ENCODE measurements at places on chromosomes 2 and 18.

DNA sequence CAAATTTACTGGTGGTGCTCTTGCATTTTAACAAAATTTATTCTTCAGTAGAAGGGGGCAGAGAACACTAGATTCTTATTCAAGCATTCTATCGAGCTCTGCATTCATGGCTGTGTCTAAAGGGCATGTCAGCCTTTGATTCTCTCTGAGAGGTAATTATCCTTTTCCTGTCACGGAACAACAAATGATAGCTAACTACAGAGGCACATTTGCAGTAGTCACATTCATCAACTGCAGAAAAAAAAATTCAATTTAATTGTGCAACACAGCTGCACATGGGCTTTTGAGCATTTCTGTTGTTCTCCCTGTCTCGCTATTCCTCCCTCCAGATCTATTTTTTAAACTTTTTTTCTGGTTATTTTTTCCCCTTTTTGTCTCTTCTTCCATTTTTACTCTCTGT is 13.0 kb upstream of the DLX1 start:
- no peak for DNase-seq

DNA sequence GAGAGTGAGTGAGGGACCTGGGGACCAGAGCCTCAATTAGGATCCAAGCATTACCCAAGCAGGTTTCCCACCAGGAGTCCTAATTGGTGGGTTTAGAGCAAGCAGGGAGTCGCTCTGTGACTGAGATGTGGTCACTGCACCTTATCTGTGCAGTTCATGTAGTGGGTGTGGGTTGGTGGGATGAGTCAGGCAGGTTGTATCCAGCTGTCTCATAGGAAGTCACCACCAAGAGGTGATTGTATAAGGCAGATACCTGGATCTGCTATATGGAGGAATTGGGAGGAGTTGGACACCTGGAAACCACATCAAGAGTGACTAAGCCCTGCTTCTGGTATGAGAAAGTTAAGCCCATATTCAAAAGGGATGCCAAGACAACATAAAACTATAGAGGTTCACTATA is 106.8 kb downstream of the ARHGAP28 start:
- DNase-seq: no peak

DNA sequence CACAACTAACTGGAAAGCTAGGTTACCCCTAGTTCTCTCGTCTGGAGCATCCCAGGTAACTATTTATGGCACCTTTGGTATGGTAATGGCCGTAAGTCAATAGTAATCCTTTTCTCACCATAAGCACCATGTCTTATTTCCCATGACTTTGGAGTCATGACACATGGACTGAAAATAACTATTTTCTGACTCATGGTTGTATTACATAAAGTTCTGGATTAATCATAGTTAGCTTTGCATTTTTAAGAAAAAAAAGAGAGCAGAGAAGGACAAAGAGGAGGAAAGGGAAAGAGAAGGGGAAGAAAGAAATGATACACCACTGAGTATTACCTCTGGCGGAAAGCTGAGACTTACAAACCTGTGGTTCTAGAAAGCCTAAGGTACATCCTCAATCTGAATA is 99.3 kb downstream of the BIN1 start:
- DNase-seq: peak; percentile 36

- no peak for DNase-seq
These were observed 90.5 kb downstream of the PMAIP1 start for GRCh38 chr18:59990121-59990823.

GRCh38 chr2:27664154-27664574 is 475 bp downstream of the SLC4A1AP start:
- DNase-seq: no peak

GRCh38 chr2:113148606-113149552 is 21.5 kb downstream of the IL1RN start:
- no peak for DNase-seq

GRCh38 chr2:204340511-204340910 is 204.8 kb upstream of the PARD3B start:
- DNase-seq: no peak

- DNase-seq: no peak
These were observed 42.1 kb upstream of the REL start for GRCh38 chr2:60839126-60839813.

DNA sequence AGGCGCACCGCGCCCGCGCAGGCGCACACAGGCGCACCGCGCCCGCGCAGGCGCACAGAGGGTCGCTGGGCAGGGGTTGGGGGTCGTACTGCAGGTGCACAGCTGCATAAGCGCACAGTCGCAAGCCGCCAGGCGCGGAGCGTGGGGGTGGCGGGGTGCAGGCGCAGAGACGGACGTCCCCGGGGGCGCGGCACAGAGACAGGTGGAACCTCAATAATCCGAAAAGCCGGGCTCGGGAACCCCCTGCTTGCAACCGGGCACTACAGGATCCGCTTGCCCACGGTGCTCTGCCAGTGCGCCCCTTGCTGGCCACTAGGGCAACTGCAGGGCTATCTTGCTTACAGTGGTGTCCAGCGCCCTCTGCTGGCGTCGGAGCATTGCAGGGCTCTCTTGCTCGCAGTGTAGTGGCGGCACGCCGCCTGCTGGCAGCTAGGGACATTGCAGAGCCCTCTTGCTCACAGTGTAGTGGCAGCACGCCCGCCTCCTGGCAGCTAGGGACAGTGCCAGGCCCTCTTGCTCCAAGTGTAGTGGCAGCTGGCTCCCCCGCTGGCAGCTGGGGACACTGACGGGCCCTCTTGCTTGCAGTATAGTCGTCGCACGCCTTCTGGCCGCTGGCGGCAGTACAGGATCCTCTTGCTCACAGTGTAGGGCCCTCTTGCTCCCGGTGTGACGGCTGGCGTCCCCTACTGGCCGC is 34.9 kb downstream of the FAM110C start:
- no peak for DNase-seq

GRCh38 chr2:10283106-10284062 is 19.3 kb upstream of the HPCAL1 start:
- DNase-seq: peak; percentile 65

DNA sequence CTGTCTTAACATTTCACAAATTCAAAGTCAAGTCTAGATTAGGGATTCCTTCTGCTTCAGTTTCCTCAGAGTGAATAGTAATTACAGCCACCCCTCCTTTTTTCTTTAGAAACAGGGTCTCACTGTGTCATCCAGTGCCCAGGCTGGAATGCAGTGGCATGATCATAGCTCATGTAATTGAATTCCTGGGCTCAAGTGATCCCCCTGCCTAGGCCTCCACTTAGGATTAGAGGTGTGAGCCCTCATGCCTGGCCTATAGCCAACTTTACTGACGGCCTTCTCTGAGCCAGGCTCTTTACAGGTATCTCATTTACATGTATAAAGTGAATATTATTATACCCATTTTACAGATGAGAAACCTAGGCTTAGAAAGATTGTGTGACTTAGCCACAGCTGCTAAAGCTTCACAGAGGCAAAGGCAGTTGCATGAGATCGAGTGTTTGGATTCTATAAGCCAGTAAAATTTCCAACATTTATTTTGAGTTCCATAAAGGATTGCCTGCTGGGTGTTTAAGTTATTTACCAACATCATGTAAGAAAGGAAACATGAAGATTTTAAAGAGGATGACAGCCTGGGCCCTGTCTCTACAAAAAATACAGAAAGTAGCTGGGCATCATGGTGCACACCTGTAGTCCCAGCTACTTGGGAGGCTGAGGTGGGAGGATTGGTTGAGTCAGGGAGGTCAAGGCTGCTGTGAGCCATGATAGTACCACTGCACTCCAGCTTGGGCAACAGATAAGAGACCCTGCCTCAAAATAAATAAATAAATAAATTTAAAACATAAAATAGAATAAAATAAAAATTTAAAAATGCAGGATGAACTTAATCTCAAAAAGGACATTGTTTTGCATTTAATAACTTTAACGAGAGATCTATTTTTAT is 1.8 kb downstream of the ENOSF1 start:
- DNase-seq: no peak

- DNase-seq: no peak
These were observed 34.3 kb downstream of the DARS1 start for GRCh38 chr2:135951041-135951583.

DNA sequence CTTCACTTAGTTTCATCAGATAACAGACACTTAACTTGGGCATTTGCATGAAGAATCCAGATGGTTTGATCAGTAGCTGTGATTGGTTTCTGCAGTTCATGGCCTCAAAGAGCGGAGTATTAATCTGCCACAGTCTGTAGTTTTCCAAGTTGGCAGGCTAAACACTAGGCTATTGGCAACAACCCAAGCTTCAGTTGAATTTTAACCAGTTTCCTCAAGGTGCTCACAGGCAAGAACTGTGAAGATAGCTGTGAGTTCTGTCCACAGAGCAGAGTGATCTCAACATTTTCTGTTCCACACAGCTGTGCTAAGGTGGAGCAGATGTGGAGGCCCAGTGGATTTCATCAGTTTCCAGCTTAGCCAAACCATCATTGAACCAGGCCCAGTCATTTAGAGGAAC is 469.5 kb upstream of the LINC00305 start:
- no peak for DNase-seq

DNA sequence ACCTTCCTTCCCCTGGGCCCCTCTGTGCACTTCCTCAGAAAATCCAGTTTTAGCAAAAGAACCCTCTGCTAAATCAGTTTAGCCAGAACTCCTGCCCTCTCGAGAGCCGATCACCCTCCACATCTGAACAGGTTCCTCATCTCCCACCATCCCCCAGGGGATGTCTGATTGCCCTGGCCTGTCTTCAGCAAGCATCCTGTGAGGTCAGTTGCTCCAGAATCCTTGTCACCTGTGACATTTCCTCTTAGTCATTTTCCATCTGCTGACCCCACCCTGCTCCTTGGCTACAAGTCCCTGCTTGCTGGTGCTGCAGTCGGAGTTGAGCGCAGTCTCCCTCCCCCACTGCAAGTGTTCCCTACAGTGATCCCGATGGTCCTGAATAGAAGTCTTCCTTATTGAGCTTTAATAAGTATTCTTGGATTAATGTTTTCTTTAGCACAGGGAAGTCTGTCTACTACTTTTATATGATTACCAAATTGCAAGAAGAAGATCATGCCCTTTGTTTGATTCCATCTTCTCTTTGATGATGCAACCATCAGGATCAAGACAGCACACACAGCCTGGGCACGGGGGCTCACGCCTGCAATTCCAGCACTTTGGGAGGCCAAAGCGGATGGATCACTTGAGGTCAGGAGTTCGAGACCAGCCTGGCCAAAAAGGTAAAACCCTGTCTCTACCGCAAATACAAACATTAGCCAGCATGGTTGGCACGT is 30.9 kb upstream of the UBE2F start:
- DNase-seq: no peak

- no peak for DNase-seq
These were observed 454.7 kb upstream of the SLC39A10 start for GRCh38 chr2:195202163-195202845.

DNA sequence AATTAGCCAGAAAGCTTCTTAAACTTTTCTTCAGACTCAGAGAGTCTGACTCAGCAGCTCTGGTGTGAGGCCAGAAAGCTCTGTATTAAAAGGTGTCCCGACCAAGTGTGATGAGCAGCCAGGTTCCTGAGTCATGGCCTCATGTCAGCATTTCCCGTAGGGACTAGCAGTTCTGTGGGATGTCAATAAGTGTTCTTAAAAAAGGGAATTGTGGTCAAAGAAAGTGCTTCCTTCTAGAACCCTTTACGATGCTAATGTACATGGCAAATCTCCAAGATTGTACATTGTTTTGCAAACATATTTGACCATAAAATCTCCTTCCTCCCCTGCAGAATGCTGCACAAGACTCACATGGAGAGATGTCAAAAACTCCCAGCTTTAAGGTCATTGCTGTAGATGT is 80.1 kb downstream of the PLA2R1 start:
- peak; percentile 71 for DNase-seq

- no peak for DNase-seq
These were observed 25.7 kb downstream of the UPP2 start for GRCh38 chr2:158127380-158127804.

DNA sequence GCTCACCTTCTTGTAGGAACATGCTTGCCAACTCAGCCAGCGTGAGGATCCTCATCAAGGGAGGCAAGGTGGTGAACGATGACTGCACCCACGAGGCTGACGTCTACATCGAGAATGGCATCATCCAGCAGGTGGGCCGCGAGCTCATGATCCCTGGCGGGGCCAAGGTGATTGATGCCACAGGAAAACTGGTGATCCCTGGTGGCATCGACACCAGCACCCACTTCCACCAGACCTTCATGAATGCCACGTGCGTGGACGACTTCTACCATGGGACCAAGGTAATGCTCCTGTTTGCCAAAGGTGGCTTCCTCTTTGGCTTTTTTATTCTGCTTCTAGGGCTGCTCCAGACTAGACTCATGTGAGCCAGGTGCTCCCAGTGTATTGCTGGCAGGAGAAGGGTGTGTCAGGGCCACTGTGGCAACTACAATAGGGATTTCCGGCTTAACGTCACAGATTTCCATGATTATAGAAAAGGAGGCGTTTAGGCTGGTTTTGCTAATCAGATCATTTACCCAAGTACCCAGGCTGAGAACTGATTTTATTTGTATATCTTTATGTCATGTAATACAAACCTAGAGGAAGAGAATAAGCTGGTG is 50.6 kb downstream of the DPYSL5 start:
- no peak for DNase-seq

DNA sequence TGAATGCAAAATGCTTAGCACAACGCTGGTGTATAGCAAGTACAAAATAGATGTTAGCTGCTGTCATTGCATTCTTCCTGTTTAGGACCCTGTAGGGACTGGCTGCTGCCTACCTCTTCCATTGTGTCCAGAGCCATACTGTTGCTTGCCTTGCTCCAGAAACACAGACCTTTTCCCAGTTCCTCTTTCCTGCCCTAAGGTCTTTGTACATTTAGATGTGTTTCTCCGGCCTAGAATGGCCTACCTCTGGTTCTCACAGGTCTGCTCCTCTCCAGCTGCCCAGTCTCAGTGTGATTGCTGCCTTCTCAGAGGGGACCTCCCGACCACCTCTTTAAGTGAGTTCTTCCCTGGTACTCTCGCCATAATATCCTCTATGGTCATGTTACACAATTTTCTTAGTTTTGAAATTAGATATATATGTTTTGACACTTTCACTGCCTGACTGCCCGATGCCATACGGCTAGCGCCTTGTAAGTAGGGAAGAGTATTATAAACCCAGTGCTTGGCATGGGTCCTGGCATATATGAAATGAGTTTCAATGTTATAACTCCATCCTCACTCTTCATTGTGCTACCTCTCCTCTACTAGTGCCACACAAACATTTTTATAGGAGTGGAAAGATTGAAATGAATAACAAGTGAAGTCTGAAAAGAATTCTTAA is 48.3 kb downstream of the RFTN2 start:
- DNase-seq: no peak

DNA sequence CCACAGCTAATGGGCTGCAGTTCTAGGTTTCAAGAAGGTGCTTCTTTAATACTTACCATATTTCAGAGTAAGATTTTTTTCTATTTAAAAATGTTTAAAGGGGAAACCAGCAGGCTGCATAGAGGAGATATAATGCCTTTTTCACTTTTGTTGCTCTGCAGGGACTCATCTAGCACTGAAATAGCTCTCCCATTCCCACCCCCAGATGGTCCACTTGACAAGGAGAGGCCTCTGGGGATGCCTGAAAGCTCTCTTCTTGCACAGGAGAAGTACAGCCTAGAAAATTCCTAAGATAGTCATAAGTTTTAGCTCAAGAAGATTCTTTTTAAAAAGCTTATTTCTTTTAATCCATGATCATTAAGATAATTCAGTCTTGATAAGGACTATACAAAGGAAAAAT is 126.4 kb downstream of the CDH2 start:
- DNase-seq: no peak

- no peak for DNase-seq
These were observed 70.8 kb upstream of the NABP1 start for GRCh38 chr2:191607096-191607495.
